ENCODE measurements at places on chromosomes 5 and 9.
A peak's percentile ranks its signal among the peaks of the same experiment; 100 is the strongest.

DNA sequence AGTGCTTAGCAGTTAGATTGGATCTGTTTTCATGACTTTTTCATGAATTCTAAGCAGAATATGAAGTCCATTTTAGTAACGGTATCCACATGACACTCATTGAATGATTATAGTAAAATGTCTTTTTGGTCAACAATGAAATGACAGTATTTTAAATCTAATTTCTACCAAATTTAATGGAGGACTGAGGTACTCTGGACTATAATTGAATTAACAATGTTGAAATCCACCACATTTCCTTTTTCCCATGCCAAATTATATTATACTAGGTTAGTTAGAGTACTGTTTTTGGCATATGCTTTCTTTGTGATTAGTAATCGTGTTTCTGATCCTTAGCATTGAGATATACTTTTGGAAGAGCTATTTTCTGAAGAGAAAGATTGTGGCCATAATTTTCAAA, 40.6 kb downstream of the CDC42SE2 start:
- no peak for DNase-seq

GRCh38 chr5:67679184-67679841, 482.7 kb upstream of the CD180 start:
- no peak for DNase-seq

- no peak for DNase-seq
These were observed 130.2 kb downstream of the TTC39B start for GRCh38 chr9:15176836-15177235.

- no peak for DNase-seq
These were observed 214.5 kb upstream of the CDH9 start for GRCh38 chr5:27252911-27253310.

DNA sequence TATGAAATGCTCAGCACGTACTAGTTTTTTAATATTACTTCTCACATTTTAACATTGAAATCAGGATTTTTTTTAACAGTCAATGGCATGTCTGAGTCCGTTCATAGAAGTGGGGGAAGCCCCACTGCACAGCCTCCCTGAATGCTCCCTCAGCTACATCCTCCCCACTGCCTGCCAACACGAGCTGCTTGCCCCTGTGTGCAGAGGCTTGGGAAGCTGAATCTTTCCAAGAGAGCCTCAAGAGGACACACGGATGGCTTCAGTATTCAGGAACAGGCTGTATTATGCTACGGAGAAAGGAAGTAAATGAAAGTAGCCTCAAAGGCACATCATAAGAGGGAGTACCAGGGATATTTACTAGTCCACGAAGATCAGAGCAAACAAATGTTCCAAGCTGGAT, 248.7 kb downstream of the SPOCK1 start:
- DNase-seq: no peak

DNA sequence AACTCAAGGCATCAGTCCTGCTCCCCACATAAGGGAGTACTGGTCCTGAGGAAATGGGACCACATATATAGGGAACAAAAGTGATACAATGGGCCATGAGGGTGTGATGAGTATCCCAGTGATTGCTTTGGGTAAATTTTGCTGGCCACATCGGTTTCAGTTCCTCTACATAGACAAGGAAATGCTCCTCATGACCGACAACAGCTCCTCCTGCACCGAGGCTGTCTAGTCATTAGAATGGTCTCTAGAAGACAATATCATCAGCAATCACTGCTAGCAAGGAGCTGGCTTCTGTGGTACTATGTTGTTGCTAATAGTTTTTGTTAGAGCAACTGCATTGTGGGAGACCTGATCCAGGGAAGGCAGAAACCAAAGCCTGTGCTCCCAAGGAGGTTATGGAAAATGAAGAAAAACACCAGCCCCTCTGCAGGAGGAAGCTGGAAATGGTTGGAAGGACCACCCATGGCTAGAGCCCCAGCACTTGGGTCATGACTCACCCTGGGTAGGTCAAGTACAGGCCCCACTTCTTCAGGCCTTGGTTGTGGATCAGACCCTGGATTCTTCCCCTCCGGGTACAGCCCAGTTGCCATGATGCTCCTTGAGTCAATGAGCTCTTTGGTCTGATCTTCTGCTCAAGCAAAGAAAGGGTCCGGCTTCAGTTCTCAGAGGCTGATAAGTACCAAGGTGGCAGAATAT, 3.4 kb upstream of the CTSL start:
- DNase-seq: peak; percentile 12

GRCh38 chr9:2574203-2574602, 47.4 kb upstream of the VLDLR start:
- no peak for DNase-seq

DNA sequence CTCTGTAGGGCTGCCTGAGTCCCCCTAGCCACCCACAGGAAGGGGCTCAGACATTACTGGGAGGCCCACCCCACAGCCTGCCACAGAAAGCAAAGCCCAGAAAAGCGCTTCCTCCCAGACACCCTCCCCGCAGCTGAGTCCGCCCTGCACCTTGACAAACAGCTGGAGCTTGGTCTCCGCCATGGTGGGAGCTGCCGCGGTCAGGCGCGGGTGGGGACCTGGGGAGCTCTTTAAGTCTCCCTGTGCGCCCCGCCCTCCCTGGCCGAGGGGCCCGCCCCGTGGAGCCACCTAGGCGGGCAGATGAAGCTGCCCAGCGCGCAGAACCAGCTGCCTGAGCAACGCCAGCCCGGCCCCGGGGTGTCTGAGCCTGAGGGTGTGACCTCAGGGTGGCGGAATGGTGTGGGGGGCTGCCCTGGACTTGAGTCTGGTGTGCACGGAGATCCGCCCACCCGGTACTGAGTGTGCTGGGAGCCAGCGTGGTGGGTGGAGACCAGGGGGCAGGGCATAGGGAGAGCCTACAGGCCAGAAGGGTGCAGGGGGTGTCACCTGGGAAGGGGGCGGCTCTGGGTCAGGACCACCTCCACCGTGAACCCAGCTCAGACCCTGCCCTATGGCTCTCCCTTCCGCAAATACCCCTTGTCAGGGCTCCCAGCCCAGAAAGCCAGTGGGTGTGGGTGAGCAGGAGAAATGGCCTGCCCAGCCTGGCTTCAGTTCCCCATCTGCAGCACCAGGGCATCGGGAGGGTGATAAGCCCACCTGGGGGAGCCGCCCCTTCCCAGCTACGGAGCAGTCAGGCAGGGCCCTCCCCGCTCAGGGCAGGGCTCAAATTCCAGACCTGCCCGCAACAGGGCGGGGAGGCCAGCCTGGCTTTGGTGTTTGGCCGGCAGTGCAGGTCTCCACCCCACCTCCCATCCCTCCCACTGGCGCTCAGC, at the start of gene CLIC3:
Gene CLIC3 (minus strand): TSS at position 208 of the 932 bp plus-strand sequence. CDS start 25 bp downstream, at position 183.
- no peak for DNase-seq

DNA sequence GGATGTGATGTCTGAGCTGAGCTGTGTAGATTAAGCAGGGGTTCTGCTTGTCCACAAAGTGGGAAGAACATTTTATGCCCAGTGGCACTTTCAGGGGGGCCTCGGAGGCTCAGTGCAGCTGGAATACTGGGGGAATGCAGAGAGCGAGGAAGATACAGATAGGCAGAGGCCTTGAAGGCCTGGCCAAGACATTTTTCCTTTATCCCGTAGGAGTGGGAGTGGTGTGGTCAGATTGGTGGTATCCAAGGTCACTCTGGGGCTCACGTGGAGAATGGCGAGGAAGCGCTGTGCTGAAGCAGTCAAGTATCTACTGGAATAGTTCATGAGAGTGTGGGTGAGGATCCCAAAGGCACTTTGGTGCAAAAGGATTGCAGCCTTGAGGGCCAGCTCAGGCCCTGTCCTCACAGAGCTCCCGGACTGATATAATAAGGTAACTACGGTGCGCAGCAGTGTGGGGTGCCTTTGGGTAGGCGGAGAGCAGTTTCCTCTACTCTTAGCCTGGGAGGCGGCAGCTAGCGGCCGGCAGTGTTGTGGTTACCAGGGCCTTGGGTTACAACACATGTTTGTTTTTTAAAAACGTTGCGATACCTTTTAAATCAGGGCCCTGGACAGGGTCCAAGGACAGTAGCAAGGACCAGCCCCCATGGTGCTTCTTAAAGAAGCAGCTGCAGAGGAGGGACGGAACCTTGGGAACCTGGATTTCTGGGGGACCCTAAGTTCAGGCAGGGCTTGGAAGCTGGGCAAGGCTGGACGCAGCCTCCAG, 10.8 kb upstream of the CCDC69 start:
- no peak for DNase-seq

DNA sequence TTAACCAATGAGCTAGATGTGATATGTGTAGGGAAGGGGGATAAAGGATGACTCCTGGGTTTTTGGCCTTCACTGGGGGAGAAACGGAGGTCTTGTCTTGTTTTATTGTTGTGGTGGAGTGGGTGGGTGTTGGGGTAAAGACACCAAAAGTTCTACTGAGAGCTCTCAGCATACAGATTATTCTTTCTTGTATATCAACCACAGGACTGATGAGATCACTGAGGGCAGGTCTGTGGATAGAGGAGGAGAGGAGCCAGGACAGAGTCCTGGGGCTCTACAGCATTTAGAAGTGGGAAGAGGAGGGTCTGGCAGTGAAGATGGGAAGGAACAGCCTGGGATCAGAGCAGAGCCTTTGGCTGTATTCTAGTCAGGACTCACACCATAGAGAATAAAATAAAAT, 310.8 kb downstream of the ARHGAP26 start:
- no peak for DNase-seq

DNA sequence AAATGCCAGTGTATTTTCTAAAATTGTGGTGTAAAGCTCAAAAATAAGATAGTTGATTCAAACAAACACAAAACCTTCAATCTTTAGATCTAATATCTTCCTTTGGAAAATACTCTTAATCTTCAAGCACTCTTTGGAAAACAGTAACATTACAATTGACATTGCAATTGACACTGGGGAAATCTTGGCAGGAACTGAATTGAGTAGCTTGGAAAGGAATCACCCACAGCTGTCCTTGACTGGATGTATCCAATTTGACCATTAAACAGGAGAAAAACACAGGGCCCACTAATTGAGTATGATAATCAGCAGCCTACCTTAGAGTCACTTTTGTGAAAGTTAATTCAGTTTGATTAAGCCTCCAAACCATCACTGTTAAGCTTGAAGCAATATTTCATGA, 776.7 kb downstream of the DTWD2 start:
- no peak for DNase-seq

GRCh38 chr9:38211002-38211401, 142.0 kb upstream of the SHB start:
- DNase-seq: no peak

- DNase-seq: no peak
These were observed 5.9 kb downstream of the ITGA2 start for GRCh38 chr5:52995095-52995494.

- DNase-seq: no peak
These were observed 242.3 kb downstream of the PSAT1 start for GRCh38 chr9:78539188-78539587.

GRCh38 chr9:93288891-93289883, 105.2 kb downstream of the WNK2 start:
- DNase-seq: no peak

- no peak for DNase-seq
These were observed 3.2 kb downstream of the TDRD7 start for GRCh38 chr9:97415146-97415545.

- DNase-seq: no peak
These were observed 282.8 kb upstream of the C9orf72 start for GRCh38 chr9:27856054-27856453.

- DNase-seq: peak; percentile 41
These were observed 85.8 kb upstream of the ALDH1A1 start for GRCh38 chr9:73038613-73039012.

DNA sequence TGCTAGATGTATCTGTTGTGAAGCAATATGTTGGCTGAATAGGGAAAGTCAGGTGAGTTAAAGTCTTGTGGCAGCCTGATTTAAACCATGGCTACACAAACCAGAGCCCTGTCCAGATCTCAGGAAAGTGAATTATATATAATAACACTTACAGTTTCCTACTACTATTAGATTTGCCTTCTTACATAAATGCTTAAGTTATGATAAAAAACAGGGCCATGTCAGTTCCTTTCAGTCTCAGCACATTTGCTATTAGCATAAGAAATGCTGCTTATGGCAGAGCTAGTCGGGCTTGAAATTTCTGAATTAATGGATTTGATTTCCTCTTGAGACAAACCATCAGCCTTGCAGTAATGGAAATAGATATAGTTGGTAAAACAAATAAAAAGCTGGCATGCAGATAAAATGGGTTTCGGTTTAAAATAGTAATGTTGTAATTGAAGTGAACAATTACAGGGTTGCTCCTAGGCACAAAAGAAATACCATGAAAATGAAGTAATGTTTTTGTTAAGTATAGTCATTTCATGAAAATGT, 664.2 kb upstream of the ZNF608 start:
- DNase-seq: peak; percentile 71

- DNase-seq: no peak
These were observed 385.7 kb downstream of the PLK2 start for GRCh38 chr5:58074222-58074621.

DNA sequence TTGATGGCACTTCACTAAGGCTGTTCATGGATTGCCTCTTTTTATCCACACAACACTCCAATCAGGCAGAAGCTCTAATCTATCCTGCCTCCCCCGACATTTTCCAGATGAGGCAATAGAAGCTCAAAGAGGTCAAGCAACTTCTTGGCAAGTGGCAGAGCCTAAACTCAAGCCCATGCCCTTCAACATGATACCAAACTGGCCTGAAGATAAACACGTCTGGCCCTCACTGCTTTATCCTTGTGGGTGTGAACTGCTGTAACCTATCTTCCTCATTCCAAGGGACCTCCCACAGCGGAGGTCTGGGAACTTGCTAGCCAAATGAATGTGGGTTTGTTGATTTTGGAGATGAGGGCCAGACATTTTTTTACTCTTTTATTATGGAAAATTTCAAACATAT, 9.5 kb downstream of the SLC35A4 start:
- no peak for DNase-seq

GRCh38 chr9:95206143-95206542, 111.4 kb downstream of the FANCC start:
- no peak for DNase-seq

- DNase-seq: no peak
These were observed 315.2 kb upstream of the PAPPA start for GRCh38 chr9:115838417-115838816.

- DNase-seq: no peak
These were observed 97.4 kb upstream of the TRPM3 start for GRCh38 chr9:71218774-71219173.

DNA sequence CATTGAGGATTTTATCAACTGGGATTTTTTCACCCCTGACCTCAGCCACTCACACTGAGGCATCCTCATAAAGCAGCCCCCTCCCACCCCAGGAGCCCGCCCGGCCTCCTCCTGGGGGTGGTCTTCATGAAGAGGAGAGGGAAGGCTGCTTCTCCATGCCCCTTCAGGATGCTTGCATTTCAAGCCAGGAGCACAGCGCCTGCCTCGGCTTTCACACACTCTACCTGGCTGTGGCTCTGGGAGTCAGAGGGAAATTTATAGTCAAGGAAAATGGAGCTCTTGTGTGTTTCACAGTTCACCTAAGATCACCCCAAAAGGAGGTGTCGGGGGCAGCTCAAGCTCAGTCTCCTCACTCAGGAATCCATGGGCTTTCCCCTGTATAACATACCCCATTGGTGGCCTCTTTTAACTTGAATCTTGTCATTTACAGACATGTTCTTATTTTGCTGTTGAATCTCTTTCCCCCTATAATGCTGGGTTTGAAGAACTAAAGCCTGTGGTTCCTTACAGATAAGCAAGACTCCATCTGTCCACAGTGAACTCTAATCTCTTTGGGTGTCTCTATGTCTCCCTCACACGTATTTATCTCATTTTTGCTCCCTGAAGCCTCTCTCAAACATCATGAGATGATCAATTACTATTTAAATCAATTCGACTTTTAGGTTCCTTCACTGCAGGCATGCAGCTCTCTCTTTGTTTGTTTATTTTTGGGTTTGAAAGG, 22.6 kb upstream of the IQGAP2 start:
- no peak for DNase-seq

GRCh38 chr9:35976726-35977125, 18.8 kb upstream of the OR2S2 start:
- no peak for DNase-seq

Measured in midbrain (tissue), 1 donor.